ENCODE measurements at places on chromosomes 2 and 18.
A peak's percentile ranks its signal among the peaks of the same experiment; 100 is the strongest.

GRCh38 chr2:98241592-98241991, 104.7 kb upstream of the CNGA3 start:
- no peak for DNase-seq

DNA sequence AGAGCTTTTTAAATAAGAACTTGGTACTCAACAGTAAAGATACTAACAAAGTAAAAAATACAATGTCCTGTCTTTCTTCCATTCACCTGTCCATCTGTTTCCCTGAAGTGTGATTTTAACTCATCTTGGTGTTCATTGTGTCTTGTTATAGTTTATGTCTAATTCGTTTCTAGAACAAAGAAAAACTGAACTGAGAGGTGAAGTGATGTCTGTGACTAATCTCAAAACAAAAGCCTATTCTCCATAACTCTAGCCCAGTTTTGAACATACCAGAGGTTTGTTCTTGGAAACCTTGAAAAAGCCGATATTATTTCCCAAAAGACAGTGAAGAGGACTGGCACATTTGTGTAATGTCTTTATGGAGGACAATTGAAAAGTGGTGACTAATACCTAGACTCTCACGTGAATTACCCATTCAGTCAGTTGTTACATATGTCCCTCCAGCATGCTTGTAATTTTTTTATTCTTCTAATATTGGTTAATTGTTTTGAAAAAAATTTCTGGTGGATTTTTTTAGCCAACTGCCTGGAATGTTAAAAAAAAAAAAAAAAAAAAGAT, 725.8 kb downstream of the SATB2 start:
- no peak for DNase-seq

GRCh38 chr2:236661061-236661761, 91.6 kb downstream of the ACKR3 start:
- DNase-seq: no peak

GRCh38 chr2:147937744-147938349, 82.7 kb downstream of the ORC4 start:
- DNase-seq: peak; percentile 49

- DNase-seq: no peak
Observed at GRCh38 chr2:170924969-170925368, 4.1 kb upstream of the GORASP2 start.

DNA sequence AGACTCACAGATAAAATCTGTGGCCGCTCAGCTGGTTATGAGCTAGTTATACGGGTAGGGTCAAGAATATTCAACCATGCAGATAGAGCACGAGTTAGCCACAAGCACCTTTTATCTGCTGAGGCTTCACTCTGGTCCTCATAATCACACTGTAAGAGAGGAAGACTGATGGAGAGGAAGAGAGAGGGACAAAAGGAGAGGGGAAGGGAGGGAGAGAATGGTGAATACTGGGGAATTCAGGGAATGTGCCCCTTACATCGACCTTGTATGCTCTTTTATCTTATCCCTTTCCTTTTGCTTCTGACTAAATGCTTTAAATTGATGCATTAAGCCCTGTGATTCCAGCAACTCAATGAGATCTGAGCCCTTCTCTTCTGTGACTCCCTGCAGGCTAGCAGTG, 333.1 kb downstream of the DSEL start:
- DNase-seq: no peak

GRCh38 chr2:123359636-123360035, 665.5 kb upstream of the CNTNAP5 start:
- DNase-seq: no peak

- DNase-seq: no peak
Observed at GRCh38 chr2:95303191-95303919, 6.2 kb downstream of the KCNIP3 start.

- DNase-seq: no peak
Observed at GRCh38 chr18:76264876-76265250, 230.2 kb downstream of the ZNF516 start.

DNA sequence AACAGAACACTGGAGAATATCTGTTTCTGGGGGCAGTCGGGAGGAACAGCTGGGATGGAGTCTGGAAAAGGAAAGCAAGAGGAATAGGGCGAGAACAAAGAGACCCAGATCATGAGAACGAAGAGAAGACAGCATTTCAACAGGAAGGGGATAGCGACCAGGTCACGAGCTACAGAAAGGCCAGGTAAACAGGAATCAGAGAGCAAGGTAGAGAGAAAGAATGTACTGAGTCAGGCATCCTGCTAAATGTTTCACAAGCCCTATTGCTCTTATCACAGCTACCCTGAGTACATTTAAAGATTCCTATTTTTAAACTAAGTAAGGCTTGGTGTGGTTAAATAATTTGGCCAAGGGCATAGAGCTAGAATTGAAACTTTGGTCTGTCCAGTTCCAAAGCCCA, 254.9 kb upstream of the RAB12 start:
- DNase-seq: no peak

GRCh38 chr2:190804182-190804795, 76.3 kb upstream of the GLS start:
- DNase-seq: no peak

GRCh38 chr2:39513641-39514094, 76.6 kb upstream of the MAP4K3 start:
- peak; percentile 65 for DNase-seq

DNA sequence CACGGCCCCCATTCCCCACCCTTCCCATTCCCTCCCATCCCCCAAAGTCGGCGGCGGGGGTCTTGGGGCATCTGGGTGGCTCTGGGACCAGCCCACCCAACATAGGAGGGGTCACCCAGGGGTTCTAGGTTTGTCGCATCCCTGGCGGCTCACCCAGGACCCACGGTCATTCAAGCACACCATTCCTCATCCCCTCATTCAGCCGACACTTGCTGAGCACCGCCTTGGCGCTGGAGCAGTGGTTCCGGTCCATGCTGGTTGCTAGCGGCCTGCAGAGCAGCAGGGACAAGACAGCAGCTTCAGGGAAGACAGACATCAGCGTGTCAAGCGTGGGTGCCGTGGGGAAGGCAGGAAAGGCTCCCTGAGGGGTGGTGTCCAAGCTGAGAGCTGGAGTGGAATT, 50.5 kb upstream of the OTOS start:
- no peak for DNase-seq

DNA sequence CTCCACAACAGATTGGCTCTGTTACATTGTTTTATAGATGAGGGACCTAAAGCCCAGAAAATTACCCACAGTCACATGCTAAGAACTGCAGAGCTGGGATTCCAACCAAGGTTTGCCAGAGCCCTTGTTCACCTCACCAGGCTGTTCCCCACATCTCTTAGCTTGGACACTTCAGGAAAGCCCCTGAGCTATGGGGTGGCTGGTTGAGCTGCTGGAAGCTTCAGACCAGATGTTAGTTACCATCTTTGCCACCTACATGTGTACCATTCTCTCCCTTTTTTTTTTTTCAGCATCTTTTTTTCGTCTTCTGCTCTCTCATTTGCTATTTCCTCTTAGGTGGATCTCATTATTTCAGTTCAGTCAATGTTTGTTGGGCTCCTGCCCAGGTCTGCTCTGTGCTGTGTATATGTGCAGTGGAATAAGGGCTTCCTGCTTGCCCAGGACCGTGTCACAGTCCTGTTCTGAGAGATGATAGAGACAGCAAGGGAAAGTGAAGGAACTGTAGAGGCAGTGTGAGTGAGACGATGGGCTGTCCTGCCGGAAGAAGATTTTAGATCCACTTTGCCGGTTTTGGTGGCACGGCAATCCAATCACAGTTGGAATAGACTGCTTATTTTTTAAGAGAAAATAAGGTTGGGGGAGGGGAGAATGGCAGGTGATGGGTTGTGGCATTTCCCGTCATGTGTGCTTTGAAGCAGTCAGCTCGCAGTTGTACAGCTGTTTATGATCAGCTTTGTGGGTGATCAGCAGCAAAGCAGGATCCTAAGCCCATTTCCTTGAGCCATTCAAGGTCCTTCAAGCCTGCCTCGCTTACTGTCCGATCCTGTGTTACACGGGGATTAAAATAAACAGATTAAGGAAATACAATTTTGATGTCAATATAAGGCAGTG, 152.6 kb downstream of the RTN4 start:
- DNase-seq: no peak

- no peak for DNase-seq
Observed at GRCh38 chr2:239457586-239458445, 57.0 kb upstream of the HDAC4 start.

DNA sequence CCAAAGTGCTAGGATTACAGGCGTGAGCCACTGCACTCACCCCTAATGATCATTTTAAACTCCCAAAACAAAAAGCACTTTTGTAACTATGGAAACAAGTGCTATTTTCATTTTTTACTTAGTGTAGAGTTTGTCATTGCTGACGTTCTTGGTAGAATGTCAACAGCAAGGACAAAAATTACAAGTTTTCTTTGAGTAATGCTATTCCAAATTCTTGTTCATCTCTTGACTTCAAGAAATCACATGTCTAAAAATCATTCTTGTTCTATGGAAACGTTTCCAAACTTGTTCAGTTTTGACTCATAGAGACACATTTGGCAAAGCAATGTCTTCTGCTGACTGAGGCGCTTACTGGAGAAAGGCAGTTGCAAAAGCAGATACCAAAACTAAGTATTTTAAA, 82.6 kb downstream of the MBP start:
- no peak for DNase-seq

- DNase-seq: peak; percentile 53
Observed at GRCh38 chr2:63484481-63484880, 103.8 kb downstream of the WDPCP start.

DNA sequence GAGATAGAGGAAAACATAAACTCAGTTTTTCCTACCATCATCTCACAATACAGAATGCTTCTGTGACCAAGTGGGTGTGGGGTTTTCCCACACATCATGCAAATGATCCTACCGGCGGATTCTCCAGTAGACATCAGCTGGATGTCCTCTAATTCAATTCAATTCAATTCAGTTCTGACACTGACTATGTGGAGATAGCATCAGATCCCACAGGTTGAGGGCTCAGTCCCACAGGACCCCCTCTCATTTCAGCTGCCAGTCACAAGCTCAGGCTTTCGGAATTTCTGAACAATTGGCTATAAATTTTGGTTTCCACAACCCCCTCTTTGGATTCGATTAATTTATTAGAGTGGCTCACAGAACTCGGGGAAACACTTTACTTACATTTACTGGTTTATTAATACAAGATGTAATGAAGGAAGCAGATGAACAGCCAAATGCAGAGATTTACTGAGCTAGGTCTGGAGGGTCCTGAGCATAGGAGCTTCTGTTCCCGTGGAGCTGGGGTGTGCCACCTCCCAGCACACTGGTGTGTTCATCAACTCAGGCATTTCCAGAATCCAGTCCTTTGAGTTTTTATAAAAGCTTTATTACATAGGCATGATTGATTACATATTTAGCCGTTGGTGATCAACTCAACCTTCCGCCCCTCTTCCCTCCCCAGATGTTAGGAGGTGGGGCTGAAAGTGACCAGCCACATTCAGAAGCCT, 350.1 kb downstream of the MYCN start:
- no peak for DNase-seq

- no peak for DNase-seq
Observed at GRCh38 chr18:32445846-32446245, 24.8 kb downstream of the GAREM1 start.

DNA sequence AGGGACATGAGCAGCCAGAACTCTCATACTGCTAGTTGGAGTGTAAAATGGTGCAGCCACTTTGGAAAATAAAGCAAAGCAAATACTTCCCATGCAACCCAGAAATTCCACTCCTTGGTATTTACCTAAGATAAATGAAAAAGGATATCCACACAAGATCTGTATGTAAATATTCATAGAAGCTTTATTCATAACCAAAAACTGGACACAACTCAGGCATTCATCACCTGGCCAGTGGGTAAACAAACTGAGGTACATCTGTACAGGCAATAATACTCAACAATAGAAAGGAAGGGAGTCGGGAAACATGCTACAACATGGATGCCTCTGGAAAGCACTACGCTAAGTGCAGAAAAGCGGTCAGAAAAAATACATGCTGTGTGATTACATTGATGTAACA, 2.5 kb upstream of the LOXHD1 start:
- no peak for DNase-seq

GRCh38 chr18:70620837-70621612, 332.2 kb downstream of the SOCS6 start:
- no peak for DNase-seq
